OCI-M1 (cell line): ENCODE measurements at places on chromosomes 11 and 22.

- DNase-seq, result peak; percentile 74
Observed at GRCh38 chr11:76512851-76513653, 68.2 kb downstream of the EMSY start.

DNA sequence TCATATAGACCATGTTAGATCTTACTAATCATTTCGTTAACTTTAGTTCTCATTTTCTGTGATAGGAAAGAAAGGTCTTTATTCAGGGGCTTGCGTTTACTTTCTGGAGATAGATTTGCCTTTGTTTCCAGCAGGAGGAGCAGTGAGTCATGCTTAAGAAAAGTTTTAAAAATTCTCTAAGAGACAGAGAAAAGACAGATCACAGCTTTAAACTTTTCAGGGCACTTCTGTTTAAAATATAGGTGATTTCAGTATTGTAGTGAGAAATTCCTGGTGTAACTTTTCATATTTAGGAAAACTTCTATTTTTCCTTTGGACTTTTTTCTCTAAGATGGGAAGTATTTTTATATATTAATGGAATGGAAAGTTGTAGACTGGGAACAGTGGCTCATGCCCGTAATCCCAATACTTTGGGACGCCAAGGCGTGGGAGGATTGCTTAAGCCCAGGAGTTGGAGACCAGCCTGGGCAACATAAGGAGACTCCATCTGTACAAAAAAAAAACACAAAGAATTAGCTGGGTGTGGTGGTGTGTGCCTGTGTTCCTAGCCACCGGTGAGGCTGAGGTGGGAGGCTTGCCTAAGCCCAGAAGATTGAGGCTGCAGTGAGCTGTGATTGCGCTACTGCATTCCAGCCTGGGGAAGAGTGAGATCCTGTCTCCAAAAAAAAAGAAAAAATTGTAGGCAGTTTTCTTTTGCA is 60.3 kb downstream of the ATXN10 start:
- no peak for DNase-seq

DNA sequence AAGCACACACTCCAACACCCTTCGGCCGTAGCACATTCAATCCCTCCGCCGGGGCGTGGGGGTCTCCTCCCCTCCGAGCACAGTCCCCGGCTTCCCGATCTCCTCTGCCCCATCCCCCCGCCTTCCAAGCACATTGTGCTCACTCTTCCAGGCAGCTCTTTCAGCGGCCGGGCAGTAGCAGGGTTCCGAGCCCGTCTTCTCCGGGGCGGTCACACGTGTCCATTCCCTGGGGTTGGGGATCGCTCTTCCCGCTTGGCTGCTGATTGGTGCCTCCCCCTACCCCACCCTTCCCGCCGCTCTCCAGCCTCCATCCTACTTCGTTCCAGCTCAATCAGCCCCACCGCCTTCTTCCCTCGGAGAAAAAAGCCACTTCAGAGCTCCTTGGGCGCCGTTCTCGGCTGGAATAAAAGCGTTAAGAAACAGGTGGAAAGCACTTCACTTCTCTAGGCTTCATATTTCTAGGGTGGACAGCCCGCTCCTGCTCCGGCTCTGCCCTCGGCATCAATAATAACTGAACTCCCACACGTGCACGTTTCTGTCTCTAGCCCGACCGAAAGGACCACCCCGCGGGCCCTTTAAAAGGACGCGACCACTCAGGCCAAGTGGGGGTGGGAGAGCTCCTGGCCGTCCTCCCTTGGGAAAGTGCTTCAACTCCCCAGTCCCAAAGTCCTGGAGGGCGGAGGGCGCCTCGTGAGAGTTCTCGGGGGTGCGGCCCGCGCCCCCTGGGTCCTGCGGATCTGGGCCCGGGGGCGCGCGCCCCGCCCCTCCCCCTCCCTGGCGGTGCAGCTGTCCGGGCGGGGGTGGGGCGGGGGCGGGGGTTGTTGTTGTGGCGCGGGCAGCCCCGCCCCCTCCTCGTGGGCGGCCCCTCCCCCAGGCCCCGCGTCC is 464 bp upstream of the CECR2 start:
- DNase-seq, result no peak

GRCh38 chr11:45395421-45395820 is 109.3 kb upstream of the SYT13 start:
- no peak for DNase-seq

DNA sequence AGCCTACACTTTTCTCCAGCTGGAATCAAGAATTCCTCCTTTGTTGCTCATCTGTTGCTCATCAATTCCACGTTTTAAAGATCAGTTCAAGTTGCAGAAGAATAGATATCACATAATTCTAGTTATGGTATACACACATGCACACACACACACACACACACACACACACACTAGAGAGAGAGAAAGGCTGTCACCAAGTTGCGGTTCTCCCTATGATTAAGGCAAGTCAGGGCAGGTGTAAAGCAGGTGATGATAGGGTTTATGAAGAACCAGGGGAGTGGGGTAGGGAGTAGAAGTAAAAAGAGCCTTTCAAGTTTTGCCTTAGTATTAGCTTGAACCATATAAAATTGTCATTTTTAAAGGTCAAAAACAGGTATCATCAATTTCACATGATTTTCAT is 31.7 kb upstream of the TMPRSS4 start:
- no peak for DNase-seq

DNA sequence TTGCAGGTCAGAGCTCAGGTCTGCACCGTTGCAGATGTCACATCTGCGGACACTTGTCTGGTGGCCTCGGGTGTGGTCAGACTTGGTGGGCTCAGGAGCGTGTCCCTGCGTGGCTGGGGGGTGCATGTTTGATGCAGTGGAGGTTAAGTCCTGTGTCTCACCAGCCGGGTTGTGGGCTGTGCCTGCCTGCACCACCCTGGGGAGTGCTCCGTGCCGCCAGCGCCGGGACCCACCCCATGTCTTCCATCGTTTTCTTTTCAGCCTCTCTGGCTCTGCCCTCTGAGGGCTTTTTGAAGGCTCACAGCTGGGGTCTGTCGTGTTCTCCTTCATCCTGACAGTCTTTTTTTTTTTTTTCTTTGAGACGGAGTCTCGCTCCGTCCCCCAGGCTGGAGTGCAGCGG is 26.0 kb downstream of the PPIL2 start:
- DNase-seq, result no peak

- no peak for DNase-seq
Observed at GRCh38 chr11:129569007-129569406, 193.4 kb downstream of the BARX2 start.

GRCh38 chr11:85685820-85686459 is at the start of gene CCDC89:
TSS of gene CCDC89 (minus strand) at chr11:85686195. CDS start at chr11:85686130, 65 bp downstream.
- DNase-seq, result no peak

- no peak for DNase-seq
Observed at GRCh38 chr11:114274637-114275036, 21.6 kb upstream of the NNMT start.

GRCh38 chr11:94796863-94797262 is 28.7 kb downstream of the AMOTL1 start:
- DNase-seq, result no peak

DNA sequence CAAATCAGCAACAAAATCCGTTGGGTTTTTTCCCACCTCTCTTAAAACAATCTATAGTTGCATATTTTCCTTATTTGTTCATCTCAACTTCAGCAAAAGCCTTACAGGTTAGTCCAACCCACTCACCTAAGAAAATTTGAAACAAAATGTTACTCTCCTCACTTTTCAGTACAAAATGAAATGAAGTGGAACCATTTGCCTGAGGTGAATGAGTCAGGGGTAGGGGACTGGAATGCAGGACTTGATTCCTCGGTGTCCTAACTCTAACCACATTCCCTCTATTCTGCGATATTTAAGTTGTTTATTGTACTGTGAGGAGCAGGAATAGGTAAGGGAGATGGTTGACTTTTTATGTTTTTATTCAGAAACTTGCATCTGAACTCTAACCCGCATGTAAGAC is 16.4 kb downstream of the ATP5MG start:
- no peak for DNase-seq

- no peak for DNase-seq
Observed at GRCh38 chr22:41915786-41916493, 1.1 kb upstream of the SHISA8 start.

GRCh38 chr22:23925020-23925606 is 30.9 kb downstream of the MIF start:
- DNase-seq, result no peak

GRCh38 chr22:39290724-39291161 is 28.7 kb downstream of the RPL3 start:
- DNase-seq, result no peak

- no peak for DNase-seq
Observed at GRCh38 chr11:2540223-2540991, 95.6 kb downstream of the KCNQ1 start.

- no peak for DNase-seq
Observed at GRCh38 chr11:117752071-117752470, 44.9 kb downstream of the DSCAML1 start.

- no peak for DNase-seq
Observed at GRCh38 chr11:69703768-69704507, at the start of gene FGF19. TSS of gene FGF19 (minus strand) at chr11:69704022. CDS start at chr11:69703876, 146 bp downstream.

DNA sequence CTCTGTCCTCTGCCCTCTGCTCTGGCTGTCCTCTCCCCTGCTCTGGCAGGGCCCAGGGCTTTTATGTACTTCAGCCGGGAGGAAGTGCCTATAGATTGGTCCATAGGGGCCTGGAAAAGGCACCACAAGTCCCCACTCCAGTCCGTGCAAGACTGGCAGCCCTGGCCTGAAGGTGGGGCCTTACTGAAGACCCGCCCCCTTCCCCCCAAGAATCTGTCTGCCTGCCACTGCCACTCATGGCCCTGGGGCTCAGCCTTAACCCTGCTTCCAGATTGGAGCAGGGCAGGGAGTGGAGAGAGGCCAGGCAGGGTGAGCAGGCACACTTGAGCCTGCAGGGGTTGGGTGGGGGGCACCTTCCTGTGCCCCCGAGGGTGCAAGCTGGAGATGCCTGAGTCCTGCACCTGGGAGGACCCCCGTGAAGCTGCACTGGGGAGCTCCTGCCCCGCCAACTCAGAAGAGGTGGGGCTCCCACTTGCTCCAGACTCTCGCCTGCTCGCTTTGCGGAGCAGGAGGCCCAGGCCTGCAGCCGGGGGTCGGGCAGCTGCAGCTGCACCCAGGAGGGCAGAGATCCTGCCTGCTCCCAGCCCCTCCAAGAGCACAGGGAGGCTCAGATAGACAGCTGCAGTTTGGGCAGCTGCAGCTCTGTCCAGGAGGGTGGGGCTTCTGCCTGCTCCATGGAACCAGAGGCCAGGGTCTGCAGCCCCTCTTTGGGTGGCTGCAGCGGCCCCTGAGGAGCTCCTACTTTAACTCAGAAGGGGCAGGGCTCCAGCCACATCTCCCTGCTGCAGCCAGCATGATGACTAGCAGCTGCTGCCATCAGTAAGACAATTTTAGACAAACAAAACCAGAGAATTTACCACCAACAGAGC is 51.0 kb upstream of the SC5D start:
- no peak for DNase-seq

DNA sequence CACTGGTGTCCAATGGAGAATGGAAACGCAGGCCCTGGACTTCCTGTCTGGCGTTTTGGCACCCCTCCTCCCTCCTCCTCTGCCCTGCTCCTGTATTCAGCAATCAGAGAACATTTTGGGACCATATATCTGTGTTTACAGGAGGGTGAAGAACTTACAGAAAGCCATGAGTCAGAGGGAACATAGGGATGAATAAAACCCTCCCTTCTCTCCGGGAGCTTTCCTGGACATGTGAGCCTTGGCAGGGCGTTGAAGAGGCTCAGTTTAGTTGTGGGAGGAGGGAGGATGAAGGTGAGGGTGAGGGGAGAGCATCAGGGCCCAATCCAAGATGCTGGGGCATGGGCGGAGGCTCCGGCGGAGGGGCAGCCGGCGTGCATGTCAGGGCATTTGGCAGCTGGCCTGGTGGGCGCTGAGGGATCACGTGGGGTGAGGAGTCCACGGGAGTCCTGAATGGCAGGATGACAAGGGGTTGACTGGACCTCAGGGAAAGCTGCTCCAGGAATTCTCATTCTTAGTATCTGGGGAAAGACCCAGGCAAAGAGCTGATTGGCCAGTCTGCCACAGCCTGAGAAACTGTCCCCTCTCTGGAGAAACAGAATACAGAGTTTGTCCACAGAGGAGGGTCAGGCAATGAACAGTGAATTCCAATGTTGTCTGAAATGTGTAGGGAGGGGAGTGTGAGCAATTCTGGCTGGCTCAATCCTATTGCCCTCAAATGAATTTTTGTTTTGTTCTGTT is 28.9 kb downstream of the MICAL2 start:
- no peak for DNase-seq

GRCh38 chr11:109309153-109309552 is 112.8 kb upstream of the C11orf87 start:
- DNase-seq, result no peak

- DNase-seq, result no peak
Observed at GRCh38 chr11:110908401-110909105, 196.3 kb upstream of the ARHGAP20 start.

DNA sequence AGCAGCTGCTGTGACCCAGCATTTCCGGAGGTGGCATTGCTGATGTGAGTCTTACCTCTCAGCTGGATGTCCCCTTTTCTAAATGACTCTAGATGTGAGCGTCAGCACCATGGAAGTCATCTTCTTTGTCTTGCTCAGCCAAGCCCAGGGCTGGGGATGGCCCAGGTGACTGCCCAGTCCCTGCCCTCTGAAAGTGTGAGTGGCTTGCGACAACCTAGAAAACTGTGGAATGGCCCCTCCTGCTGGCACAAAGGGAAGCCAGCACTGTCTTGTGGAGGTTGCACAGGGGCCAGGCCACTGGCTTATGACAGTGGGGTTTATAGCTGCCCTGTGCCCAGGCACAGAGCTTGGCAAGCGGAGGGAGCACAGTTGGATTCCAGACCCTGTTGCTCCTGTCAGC is 6.2 kb downstream of the TUB start:
- no peak for DNase-seq

DNA sequence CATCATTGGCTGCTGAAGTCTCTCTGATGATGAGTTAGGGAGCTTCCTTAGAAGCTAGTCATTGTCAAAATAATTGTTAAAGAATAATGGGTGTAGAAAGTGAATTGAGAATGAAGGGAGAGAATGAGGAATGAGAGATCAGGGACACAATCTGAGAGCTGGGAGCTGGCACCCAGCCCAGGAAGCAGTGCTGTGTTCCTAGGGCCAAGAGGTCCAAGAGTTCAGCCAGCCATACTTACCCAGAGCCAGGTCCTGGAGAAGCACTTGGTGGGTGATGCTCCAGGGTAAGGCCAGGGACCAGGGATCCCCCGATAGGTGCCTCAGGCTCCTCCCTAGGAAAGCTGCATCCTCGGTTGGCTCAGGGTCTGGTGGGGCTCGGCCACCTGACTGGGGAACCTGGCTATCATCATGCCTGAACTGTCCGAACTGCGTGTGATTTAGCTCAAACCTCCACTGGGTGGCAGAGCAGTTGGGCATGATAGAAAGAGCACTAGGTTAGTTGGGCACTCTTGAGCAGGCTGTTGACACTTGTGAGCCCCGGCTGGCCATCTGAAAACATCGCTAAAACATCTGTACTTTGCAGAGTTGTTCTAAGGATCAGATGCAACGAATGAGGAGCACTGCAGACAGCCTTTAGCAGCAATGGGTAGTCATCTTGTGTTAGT is 123.9 kb upstream of the NCAM1 start:
- peak; percentile 10 for DNase-seq
